Anterior cingulate cortex (tissue), 58 donors: ENCODE measurements at places on chromosomes 7 and 10.

DNA sequence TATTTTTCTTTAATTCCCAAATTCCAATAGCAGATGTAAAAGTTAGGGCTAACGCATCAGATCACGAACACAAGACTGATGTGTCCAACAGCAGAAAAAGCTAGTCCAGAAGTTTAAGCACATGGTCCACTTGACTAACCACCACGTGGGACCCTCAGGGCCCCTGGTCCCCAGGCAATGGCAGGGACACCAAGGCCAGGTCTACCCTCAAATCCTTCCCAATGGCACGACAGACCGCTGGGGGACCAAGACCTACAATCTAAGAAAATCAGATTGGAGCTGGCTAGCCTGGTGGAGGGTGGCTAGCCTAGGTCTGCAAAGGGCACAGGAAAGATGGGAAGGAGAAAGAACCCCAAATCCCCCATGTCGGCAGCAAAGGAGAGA is 1.5 kb downstream of the GIGYF1 start:
- DNase-seq, result no peak

DNA sequence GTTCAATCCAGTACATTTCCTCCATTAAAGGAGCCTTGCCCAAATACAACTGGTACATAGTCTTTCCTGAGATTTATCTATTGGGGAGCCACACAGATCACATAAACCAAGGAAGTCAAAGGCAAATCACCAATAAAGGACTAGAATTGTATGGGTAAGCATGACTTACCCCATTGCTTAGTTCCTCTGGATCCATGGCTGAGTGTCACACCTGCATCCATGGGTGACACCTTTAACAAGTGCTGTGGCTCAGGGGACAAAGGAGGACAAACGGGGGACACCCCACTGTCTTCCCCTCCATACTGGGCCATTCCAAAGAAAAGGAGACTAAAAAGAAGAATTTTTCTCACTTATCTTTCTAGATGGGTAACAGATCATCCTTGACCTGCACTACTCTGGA is 30.4 kb downstream of the ZNF92 start:
- no peak for DNase-seq

GRCh38 chr7:50147951-50148808 is 55.1 kb upstream of the ZPBP start:
- DNase-seq, result no peak

DNA sequence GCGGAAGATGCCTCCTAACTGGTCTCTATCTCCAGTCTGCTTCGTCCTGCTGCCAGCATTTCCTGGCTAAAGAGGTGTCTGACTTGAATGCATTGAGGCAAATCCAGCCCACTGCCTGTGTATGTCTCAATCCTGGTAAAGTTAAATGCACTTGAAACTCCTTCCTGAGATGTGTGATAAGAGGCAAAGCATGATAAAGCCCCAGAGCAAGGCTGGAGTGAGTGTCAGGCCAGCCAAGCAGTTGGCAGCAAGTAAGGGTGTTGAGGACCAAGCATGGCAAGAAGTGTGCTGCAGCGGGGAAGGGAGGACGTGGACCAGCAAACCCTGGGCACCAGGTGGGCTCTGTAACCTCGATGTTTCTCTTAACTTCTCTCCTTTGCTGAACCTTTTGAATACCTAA is 29.1 kb downstream of the LRRC18 start:
- DNase-seq, result no peak

DNA sequence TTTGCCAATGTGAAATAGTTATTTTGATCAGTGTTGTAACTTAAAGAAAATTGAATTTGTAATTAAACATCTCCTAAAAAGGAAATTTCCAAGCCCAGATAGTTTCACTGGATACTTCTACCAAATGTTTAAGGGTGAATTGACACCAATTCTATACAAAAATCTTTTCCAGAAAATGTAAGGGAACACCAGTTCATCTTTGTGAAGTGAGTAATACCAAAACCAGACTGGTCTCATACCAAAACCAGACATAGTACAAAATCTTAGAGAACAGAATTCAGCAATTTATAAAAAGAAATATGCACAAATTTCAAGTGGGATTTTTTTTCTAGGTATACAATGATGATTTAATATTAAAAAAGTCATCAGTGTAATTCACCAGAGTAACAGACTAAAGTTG is 86.0 kb upstream of the ZNF32 start:
- no peak for DNase-seq

GRCh38 chr10:77556990-77557601 is 80.5 kb downstream of the KCNMA1 start:
- DNase-seq, result no peak

DNA sequence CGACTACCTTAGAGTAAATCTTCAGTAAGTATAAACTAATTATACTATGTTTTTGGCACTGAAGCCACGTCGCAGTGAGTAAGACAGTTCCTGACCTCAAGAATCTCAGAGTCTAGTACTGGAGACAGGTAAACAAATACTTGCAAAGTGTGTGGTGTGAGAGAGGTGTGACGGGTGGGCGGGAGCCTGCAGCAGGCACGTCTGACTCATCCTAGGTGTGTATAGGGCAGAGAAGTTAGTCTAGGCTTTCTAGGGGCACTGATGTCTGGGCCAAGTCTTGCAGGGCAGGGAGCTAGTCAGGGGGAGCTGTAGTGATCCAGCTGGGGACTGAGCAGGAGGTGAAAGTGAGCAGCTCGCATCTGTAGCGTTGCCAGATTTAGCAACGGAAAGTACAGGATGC is 35.9 kb upstream of the SFTPD start:
- DNase-seq, result no peak

GRCh38 chr7:127411176-127411575 is 18.7 kb upstream of the ZNF800 start:
- no peak for DNase-seq

GRCh38 chr7:139125657-139126056 is 16.1 kb upstream of the ZC3HAV1 start:
- no peak for DNase-seq

DNA sequence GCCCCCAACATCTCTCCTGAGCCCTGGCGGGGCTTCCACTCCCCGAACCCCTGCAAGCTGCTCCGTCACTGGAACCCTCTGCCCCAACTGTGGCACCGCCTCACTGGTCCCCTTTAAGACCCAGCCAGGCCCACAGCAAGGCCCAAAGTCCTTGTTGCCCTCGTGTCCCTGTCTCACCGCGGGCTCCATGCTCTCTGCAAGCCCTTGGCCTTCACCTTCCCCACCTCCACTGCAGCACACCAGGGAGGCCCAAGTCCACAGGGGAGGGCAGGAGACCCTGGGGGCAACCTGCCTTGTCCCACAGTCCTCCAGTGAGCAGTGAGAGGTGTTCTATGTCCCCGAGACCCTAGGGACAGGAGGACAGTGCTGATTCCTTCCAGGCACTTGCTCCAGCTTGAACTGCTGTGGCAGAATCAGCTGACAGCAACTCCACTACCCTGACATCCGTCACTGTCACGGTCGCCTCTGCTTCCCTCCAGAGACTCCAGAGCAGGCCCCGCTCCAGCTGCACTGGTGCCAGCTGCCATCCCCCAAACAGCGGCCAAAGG is 105.3 kb downstream of the CYTH3 start:
- no peak for DNase-seq

DNA sequence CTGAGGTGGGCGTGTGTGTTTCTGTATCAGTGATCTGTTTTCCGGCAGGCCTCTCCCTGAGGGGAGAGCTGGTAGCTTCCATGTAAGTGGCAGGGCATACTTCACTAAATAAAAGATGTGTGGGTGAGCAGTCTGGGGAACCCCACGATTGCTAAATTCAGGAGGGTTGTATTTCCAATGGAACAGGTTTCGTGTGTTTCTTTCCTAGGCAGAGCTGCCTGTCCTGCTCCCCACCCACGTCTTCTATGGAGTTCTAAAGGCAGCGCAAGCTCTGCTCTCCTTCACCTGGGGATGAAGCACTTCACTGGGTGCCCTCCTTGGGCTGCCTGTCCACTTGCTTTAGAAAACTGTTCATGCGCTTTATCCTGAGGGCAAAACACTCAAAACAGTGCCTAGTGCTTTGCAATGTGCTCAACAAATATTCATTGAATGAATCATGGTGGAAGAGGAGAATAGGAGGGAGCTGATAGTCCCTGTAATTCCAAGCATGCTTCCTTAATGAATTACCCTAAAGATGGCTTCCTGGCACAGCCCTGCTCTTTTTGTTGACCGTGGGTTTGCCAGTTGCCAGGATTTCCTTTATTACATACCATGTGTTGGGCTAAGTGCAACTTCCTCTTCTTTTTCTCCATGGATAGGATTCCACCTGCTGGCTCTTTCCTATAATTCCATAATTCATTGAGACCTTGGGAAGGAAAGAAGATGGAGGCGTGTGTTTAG is 50.6 kb upstream of the SRPK2 start:
- DNase-seq, result no peak

DNA sequence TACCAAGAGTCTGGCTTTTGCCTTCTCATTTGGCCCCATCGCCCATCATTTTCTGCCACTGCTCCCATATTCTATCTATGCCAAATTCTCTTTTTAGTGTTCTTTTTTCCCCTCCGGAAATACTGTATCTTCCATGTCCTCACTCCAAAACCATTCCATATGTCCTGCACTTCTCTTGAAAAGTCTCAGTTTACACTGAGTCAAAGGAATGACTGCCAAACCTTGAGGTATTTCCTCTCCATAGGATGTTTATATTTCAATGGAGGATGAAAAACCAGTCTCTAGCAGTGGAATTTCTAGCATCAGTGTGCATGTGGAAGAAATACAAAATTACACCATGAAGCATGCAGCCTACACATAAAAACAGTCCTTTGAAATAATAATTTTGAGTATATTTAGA is 121.4 kb upstream of the PHYHIPL start:
- DNase-seq, result no peak

- no peak for DNase-seq
Observed at GRCh38 chr7:94561841-94562514, 52.4 kb downstream of the CASD1 start.

DNA sequence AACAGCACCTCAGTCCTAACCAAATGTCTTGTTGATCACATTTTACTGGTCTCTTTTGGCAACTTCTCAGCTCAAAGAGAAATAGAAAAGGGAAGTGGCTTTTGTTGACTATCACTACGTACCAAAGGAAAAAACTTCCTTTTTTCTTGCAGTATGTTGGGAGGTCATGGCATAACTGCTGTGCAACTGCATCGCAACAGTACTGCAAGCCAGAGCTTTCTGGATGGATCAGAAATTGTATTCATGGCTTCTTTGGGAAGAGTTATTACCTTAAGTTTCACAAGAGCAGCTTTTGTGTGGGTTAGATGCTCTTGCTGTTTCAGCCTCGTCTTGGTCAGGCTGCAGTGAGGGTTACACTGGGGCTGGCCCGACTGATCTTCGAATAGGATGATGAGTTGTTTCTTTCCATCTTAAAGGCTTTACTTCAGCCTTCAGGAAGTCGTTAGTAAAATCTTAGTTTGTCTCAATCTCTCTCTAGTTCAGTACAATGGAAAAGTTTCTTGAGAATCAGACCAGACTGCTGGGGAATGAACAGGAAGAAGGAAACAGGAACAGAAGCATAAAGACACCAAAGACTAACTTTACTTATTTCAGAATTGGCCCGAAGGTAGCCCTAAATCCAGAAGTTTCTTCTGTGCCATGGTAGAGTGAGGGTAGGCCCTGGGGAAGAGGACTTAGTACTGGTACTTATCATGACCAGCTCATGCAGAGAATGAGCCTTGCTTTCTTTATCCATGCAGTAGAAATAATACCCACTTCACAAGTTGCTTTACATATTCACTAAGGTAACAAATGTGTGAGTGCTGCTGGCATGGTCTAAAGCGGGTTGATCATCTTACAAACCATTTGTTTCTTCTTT is 153.6 kb downstream of the CELF2 start:
- no peak for DNase-seq
